Renal cortex interstitium (tissue), 15 donors: ENCODE measurements at places on chromosomes 5 and 9.

DNA sequence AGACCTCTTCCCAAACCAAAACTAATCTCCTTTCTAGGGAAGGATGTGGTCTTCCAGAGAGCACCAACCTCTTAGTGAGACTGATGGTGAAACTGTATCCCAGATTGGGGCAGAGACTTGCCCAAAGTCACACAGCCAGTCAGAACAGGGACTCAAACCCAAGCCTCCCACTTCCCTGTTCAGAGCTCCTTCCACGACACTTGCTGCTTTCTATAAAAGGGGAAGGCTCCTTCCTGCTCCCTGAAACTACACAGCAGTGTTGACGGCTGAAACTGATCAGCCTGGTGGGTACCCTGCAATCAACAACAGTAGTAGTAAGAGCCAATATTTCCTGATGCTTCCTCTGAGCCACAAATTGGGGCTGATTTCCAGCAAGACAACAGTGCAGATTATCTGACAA lies 1.5 kb downstream of the TOR2A start:
- no peak for DNase-seq

DNA sequence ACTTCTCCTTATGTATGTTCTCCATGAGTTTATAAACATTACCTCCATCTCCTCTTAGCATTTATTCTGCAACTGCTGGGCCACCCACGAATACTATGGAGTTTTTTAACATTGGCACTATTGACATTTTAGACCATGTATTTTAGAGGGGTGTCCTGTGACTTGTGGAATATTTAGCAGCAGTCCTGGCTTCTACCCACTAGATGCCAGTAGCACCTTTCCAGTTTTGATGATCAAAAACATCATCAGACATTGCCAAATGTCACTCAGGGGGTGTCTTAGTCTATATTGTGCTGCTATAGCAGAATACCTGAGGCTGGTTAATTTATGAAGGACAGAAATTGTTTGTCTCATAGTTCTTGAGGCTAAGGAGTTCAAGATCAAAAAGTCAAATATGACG lies 187.5 kb upstream of the RORB start:
- DNase-seq = no peak

GRCh38 chr9:124657516-124657915 lies 113.6 kb downstream of the NR6A1 start:
- DNase-seq = no peak

- no peak for DNase-seq
Measured at GRCh38 chr9:110206389-110206788, 1.6 kb downstream of the C9orf152 start.

DNA sequence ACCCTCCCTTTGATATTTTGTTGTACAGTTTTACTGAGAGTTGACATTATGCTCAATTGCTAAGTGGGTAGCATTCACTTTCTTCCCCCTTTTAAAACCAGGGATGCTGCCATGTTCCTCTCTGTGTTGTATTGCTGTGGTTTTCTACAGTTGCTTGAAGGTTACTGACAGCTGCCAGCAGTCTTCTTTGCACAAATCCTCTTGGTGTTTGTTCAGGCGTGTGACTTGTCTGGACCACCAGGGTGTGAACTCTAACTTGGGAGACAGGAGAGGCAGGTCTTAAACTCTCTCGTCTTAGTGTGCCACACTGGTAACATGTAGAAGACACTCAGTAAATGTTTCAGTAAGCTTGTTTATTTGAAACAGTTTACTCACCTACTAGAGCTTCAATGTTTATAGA lies 25.1 kb downstream of the SLC44A1 start:
- DNase-seq = no peak

DNA sequence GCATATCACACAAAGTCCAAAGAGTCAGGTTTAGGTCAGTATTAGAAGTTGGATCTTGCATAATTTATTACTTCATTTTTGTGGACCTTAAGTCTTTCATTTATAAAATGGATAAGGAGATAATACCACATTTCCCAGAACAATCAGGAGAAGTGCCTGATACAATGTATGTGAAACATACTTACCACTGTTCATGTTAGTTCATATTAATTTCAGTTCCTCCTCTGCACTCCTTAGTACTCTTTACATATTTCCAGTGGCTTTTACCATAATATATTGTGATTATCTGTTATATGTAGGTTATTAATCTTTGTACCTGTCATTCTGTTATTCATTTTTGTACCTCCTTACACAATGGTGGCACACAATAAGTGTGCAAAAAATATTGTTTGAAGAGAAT lies 214.4 kb downstream of the ARL15 start:
- DNase-seq = no peak

- DNase-seq = no peak
Measured at GRCh38 chr5:164721656-164722055, 1216.2 kb downstream of the MAT2B start.

DNA sequence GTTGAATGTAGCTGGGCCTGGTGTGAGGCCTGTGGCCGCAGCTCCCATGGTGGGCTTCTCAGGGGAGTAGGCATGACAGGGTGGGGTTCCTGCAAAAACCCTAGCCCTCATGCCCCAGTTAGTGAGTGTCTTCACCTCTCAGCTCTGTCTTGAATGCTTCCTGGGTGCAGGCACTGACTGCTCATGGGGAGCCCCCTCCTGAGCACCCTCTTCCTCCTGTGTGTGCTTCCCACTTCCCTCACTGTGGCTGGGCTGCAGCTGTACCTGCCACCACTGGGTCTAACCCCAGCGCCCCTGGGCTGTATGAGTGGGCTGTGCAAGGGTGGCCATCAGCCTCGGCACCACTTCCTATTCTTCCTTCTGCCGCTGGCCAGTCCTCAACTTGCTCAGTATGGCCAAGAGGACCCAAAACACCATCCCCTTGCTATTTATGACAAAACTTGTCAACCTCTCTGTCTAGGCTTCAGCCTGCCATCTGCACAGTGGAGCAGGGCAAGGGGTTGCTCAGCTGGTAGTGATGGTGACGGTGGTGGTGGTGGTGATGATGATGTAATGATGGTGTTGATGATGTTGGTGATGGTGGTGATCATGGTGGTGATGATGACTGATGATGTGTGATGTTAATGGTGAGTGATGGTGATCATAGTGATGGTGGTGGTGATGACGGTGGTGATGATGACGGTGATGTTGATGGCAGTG lies 67.5 kb downstream of the RXRA start:
- DNase-seq = no peak
